ENCODE measurements at places on chromosomes 3 and 15. TPM values are rescaled to one million over a fixed set of nuclear protein-coding genes. Genes with fewer than 3 reads are reported as not detected.

Gene CLDND1
- 222 TPM for total RNA-seq

Gene DNAH12
- 0.05 TPM for total RNA-seq

Gene HOMER2
- 3.3 TPM for total RNA-seq

Gene MRPS25
- total RNA-seq, result 76.2 TPM

Gene GP9
- total RNA-seq, result not detected

- no peak for DNase-seq
Measured at GRCh38 chr15:84834969-84835368, 17.8 kb downstream of the ALPK3 start.

Gene CHRD
- 0.11 TPM for total RNA-seq

Gene ARHGEF26
- 0.05 TPM for total RNA-seq
